ENCODE measurements at places on chromosomes 5 and 9.

DNA sequence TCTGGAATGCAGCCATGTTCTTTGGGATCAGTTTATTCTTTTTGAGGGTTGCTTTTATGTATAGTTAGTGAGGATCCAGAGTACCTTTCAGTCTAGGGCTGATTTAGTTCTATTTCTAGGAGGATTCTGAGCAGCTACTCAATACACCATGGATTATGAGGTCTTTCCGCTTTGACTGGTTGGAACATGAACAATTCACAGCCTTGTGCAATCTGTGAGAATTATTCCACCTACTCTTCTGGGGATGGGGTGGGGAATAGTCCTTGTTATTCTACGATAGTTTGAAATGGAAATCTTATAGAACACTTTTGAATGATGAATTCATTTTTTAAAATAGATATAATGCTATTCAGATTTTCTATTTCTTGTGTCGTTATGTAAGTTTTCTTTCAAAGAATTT lies 212.3 kb upstream of the ARRDC3 start:
- DNase-seq = no peak

- peak; percentile 60 for DNase-seq
Observed at GRCh38 chr5:141524604-141525597, 36.0 kb downstream of the PCDHGC5 start.

GRCh38 chr9:4842734-4843133 lies 50.0 kb downstream of the RCL1 start:
- DNase-seq = no peak

DNA sequence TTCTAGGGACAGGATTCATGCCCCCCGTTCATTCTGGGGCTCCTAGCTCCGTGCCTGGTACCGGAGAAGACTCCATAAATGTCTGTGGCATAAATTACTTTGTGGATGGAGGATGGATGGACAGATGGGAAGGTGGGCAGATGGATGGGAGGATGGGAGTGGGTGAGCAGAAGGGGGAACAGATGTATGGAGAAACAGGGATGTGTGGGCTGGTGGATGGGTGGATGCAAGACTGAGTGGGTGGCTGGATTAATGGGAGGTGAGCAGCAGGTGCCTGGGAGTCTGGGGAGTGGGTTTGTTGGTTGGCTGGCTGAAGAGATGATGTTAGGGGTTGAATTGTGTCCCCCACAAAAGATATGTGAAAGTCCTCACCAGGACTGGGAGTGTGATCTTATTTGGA lies 43.5 kb downstream of the SARDH start:
- DNase-seq = no peak

DNA sequence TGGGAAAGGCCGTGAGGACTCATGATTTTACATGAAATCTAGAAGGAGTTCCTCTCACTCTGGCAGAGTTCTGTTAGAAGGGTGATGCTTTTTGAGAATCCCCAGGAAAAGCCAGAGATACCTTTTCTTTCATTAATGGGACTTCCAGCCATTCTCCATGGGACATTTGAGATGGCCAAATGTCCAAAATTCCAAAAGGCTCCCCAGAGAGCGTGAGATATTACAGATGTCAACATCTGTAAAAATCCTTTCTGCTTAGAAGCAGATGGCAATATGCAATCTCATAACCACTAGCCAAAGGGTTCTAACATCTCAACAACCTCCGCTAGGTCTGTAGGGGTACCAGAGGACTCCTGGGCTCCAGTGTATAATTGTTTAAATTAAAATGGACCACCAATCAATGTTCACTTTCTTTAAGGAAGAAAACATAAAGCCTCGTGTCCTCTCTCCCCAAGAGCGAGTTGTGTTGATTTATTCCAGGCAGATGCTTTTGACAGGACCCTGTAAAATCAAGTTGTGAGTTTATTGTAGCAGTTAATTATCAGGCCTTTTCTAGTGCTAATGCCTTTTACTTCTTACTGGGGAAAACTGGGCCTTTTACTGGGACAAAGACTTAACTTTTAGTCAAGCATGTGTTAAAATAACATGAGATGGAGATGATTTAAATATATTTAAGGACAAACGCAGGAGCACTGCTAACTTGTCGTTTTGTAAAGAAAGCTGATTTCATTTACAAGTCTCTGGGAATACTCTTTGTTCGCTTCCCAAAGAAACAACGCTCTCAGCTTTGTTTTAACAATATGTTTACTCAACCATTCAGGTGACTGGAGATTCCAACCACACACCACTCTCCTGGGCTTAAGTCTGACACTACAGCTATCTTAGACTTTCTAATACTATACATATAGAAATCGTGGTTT lies 4.8 kb downstream of the GAS1 start:
- no peak for DNase-seq

- DNase-seq = no peak
Observed at GRCh38 chr9:111405701-111406100, 75.7 kb upstream of the OR2K2 start.

- DNase-seq = peak; percentile 67
Observed at GRCh38 chr9:36436909-36437308, 36.8 kb upstream of the RNF38 start.

GRCh38 chr9:6382681-6383080 lies 30.3 kb upstream of the UHRF2 start:
- DNase-seq = no peak

GRCh38 chr5:142235050-142235797 lies 89.6 kb downstream of the SPRY4 start:
- DNase-seq = no peak

GRCh38 chr5:144422018-144422727 lies 251.5 kb downstream of the KCTD16 start:
- DNase-seq = no peak

DNA sequence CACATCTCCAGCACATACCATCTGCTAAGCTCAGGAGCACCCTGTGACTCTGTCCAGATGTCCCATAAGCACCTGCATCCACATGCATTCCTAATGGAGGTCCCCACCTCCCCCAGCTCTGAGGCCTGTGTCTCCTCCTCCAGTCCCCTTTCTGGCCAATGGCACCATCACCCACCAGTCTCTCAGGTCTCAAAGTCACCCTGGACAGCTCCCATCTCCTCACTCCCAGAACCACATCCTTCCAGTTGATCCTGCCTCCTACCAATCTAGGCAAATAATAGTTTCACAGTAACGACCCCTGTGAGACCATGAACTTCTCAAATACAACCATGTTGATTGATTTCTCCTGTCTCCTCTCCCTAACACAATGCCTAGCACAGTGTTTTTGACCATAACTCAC lies 40.1 kb downstream of the GGTA1 start:
- DNase-seq = no peak

DNA sequence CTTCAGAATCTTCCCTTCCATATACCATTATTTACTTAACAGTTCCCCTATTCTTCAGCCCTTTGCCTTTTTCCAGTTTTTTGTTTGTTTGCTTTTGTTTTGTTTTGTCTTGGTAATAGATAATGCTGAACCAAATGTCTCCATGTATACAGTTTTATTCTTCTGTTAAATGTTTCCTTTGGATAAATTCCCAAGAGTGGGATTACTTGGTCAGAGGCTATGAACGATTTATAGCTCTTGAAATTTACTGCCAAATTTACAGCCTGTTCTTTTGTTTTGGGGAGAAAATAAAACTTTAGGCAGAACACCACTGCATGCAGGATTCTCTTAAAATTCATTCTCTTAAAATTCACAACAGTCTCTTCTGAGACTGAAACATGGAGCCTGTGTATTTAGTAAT lies 38.6 kb downstream of the NR4A3 start:
- DNase-seq = no peak

DNA sequence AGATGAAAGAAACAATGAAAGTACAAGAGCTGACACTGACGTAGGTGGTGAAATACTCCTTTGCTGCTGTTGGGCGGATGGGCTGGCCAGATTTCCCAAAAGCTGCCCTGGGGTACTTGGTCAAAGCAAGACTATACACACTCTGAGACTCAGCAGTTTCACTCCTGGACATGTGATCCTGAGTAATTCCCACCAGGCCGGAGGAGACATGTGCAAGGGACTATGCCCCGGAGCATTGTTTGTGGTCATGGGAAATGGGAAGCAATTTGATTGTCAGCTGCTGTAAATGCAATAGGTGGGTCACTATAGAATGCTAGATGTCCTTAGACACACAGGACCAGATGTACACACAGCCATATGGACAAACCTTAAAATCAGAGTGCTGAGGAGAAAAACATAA lies 116.1 kb downstream of the DCP2 start:
- DNase-seq = no peak

- DNase-seq = peak; percentile 5
Observed at GRCh38 chr9:76658510-76659231, 105.6 kb upstream of the PCA3 start.

DNA sequence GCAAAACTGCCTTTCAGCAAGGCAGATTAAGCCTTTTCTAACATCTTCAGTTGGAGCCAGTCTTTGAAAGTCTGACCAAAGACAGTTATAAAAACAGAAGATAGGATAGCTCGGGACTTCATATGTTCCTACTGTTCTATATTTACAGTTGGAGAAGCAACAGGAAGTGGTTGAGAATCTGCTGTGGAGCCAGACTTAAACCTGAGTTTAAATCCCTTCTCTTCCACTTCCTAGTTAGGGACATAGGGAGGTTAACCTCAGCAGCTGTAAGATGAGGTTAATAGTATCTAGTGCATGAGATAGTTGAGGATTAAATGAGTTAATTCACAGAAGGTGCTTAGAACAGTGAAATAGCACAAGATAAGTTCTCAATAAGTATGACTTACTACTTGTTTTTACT lies 84.5 kb upstream of the FREM1 start:
- no peak for DNase-seq

GRCh38 chr5:54180630-54181031 lies 129.7 kb downstream of the ARL15 start:
- DNase-seq = no peak

GRCh38 chr5:83595217-83595616 lies 123.7 kb downstream of the VCAN start:
- no peak for DNase-seq

GRCh38 chr9:20634895-20635294 lies 12.6 kb upstream of the MLLT3 start:
- DNase-seq = no peak

DNA sequence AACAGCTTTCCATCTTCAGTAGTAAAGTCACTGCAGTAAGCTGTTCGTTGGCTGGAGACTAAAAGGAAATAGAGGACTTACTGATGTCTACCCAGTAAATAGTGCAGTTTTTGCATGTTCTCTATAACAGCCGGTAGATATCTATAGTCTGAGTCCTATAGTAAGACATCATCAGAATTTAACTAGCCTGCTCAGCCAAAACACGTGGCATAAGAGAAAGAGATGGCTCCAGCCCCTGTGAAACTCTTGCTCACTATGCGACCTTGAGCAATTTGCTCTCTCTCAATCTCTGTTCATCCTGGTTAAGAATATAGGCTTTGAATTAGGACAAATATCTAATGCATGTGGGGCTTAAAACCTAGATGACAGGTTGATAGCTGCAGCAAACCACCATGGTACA lies 201.6 kb upstream of the PAPPA start:
- no peak for DNase-seq

DNA sequence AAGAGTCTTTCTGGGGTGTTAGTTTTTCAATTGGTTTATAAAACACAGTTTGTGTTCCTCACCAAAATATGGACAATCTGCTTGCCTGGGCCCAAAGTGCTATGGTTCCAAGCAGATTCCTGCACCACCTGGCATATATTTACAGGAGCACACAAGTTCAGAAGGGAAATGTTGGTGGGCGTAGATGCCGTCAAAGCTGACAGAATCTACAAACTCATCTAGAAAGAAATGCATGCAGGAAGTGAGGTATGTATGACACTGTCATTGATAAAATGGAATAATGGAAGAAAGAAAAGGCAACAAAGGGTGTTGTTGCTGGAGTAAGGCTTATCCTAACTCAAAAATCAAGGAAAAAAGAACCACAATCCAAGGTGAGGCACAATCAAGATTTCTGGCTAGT lies 225.8 kb downstream of the MLLT3 start:
- DNase-seq = no peak

DNA sequence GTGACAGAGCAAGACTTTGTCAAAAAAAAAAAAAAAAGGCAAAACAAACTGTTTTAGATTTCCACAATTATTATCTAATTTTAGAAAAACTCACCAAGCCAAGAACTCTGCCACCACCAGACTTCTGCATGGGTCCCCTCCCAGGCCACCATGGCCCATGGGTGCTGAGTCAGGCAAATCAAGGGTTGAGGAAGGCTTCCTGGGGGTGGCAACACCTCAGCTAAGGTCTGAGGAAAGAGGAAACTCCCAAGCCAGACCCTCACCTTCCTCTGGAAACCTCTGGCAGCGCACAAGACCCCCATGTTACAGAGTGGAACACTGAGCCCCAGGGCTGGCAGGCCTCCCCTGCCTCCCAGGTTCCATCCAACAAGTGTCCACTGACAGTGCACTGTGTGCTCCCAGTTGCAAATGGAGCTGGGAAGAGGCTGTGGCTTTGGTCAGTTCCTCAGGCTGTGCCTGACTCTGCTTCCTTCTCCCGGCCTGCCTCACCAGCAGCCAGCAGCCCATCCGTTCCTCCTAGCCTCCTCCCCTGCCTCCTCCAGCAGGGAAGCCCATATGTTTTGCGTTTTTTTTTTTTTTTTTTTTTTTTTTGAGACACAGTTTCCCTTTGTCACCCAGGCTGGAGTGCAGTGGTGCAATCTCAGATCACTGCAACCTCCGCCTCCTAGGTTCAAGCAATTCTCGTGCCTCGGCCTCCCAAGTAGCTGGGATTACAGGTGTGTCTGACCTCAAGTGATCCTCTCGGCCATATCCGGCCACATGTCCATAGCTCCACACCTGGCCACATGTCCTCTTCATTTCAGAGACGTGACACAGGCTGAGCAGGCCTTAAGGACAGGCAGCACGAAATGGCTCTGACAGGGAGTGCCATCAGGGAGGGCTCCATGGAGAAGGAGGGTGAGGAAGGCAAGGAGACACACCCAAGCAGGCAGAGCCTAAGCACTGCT lies 3.5 kb upstream of the SUSD3 start:
- DNase-seq = no peak

- no peak for DNase-seq
Observed at GRCh38 chr9:3692606-3693005, 166.8 kb upstream of the RFX3 start.

- DNase-seq = peak; percentile 3
Observed at GRCh38 chr5:158869092-158869491, 230.6 kb downstream of the EBF1 start.

GRCh38 chr5:113274836-113275414 lies 159.9 kb downstream of the TSSK1B start:
- no peak for DNase-seq

GRCh38 chr5:167358868-167359492 lies 932.5 kb upstream of the WWC1 start:
- no peak for DNase-seq

DNA sequence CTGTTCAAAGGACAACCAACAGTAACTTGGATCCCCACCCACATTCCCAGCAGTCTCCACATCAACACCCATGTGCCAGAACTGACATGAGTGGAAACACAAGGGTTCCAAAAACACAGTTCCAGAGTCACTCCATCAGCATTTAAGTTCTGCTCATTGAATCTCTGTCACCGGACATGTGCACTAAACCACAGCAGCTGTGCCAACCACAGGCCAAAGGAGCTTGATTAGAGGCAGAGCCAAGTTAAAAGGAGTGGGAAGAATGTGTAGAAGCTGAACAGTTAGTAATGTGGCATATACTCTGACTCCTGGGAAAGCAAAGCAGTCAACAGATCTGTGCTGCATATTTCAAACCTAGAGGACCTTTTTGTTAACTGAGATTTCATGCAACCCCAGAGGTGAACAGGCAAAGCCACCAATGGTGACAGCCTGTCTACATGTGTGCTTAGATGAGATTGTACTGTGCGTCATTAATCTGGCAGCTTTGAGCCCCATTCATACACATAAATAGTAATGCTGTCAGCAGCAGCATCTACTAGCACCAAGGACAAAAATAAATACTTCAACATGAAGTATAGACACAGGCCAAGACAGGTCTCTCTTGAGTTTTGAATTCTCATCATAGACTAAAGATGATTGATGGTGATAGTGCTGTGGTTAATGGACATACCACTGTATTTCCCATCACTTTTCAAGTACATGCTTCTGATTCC lies 16.4 kb upstream of the FST start:
- no peak for DNase-seq
